ENCODE measurements at places on chromosomes 4 and X.

- DNase-seq, result no peak
Measured at GRCh38 chrX:110216027-110216426, 101.9 kb downstream of the AMMECR1 start.

- no peak for DNase-seq
Measured at GRCh38 chr4:165440415-165441158, 61.8 kb downstream of the CPE start.

- no peak for DNase-seq
Measured at GRCh38 chr4:40363382-40363920, 28.3 kb downstream of the CHRNA9 start.

DNA sequence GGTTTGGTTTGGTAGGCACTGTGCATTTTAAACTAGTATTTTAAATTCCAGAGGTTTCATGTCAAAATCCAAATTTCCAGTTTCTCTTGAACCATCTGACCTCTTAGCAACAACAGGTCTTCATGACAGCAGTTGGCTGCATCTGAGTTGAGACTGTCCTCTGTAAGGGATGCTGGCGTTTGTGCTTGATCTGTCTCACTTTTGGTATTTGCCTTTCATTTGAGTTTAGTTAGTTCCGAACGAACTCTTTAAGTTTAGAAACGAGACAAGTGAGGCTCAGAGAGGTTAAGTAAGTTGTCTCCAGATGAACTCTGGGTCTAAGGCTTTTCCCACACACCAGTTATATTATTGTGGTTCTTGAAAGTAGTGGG lies 29.1 kb downstream of the SPARCL1 start:
- no peak for DNase-seq

GRCh38 chr4:177079327-177079726 lies 230.3 kb upstream of the NEIL3 start:
- no peak for DNase-seq

- no peak for DNase-seq
Measured at GRCh38 chr4:41448934-41449333, 89.0 kb upstream of the LIMCH1 start.

DNA sequence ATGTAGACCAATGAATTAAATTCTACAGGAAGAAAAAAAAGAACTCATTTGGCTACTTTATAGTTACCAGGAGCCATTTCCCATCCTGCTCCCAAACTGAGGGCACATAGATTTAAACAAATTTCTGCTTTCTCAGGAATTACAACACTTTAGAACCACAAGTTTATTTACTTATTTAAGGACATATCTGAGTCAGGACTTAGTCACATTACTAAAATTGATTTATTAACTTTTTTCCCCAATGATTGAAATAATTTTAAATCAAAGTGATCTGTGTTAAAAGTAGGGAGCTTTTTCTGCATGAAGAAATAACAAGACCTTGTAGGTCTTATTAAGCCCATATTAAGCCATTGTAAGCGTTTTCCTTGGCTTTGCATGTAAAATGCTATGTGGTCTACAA lies 291.0 kb upstream of the HAND2 start:
- DNase-seq, result no peak

DNA sequence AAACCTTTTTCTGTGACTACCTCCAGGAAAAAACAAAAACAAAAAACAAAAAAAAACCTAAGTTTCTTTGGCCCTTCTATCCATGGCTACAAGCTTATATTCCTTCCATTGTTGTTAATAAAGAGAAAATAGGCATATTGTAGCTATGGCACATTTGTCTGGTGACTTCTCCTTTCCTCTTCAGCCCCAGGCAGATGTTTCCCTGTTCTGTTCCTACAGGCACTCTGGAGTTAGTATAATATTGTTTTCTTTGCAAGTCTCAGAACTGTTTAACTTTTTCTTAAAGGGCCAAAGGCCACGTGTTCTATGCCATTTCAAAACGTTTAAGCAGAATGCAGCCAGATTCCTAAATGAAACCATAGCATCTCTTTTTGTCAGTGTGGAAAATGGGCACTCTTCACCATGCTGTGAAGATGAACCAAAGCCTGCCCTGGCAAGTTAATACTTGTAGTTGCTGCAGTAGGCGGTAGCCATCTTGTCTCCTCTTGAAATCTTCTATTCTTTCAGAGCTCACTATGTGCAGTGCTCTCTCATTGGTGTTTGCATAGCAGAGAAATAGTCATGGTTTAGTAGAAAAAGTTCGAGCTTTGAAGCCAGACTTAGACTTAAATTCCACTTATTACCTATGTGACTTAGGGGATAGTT lies 44.8 kb upstream of the MTMR1 start:
- peak; percentile 0 for DNase-seq

GRCh38 chr4:112277220-112277619 lies 8.5 kb downstream of the TIFA start:
- no peak for DNase-seq

- no peak for DNase-seq
Measured at GRCh38 chrX:72576141-72576894, 3.7 kb upstream of the HDAC8 start.

DNA sequence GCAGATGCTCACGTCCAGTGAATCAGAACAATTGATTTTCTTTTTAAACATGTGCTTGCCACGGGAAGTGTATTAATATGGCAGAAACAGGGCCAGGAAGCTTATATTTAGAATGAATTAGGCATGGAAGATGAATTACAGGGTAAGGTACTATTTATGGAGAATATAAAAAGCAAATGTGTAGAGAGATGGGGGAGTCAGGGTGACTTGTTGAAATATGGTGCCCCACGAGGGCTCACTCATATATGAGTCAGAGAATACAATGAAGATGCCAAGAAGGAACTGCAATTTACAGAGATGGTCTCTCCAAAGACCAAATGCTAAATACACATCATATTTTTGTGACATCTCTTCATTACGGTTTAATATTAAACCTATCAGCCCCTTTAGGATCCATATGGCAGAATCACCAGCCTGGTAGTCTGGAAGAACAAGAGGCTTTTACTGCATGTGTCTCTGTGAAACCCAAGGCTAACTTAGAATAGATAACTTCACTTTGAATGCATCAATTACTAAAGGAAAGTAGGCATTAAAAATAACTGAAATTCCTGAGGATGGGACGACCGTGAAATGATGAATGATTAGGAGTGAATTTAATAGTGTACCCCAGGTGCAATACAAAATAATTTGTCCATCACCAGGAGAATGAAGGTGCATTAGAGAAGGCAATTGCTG lies 385.3 kb downstream of the ARHGAP24 start:
- no peak for DNase-seq

DNA sequence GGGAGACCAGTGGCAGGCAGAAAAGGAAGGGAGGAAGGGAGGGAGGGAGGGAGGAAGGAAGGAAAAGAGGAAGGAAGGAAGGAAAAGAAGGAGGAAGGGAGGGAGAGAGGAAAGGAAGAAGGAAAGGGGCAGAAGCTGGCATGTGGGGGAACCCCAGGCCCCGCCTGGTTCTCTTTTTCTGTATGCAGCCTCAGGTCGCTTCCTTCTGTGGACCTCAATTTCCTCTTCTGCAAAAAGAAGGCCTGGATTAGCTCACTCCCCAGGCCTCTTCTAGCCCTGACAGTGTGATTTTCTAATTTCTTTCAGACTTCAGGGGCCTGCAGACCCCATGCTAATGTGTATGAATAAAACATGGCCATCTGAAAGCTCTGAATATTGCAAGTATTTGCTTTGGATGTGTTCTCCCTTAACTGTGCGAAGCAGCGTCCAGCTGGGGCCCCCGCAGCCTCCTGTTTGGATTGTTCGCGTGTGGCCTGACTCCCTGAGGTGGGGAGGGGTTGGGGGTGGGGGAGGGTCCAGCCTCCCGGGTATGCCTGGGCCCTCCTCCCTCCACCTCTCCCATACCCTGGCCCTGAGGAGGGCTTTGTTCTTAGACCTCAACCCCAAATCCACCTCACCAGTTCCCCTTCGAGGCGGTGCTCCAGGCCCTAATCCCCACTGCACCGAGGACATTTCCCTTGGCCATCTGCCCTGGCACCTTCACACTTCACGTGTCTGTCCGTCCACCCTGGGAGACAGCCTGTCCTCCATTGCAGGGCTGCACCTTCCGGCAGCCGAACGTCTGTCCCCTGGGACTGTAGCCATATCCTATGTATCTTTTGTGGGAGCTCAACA lies 199.9 kb upstream of the ATP6AP2 start:
- DNase-seq, result no peak

GRCh38 chrX:137426695-137427425 lies 139.1 kb upstream of the ZIC3 start:
- DNase-seq, result no peak

DNA sequence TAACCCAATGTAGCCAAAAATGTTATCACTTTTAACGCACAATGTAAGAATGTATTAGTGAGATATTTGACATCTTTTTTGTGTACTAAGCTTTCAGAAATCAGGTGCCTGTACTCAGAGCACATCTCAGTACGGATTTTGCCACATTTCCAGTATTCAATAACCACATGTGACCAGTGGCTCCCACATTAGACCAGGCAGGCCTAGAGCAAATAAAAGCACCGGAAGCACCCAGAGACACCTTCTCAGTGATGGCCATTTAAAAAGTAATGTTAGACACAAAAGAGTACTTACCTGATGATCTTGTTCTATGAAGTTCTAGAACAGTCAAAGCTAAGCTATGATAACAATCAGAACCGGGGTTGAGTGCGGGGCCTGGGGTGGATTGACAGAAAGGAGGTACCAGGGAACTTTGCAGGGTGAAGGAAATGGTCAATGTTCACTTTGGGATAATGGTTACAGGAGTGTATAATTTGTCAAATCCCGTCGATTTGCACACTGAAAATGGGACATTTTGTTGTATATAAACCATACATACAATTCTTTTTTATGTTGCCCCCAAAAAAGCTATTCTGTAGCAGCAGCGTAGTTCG lies 1.2 kb downstream of the CTPS2 start:
- no peak for DNase-seq

- DNase-seq, result peak; percentile 10
Measured at GRCh38 chr4:140834839-140835495, 78.8 kb upstream of the TBC1D9 start.

DNA sequence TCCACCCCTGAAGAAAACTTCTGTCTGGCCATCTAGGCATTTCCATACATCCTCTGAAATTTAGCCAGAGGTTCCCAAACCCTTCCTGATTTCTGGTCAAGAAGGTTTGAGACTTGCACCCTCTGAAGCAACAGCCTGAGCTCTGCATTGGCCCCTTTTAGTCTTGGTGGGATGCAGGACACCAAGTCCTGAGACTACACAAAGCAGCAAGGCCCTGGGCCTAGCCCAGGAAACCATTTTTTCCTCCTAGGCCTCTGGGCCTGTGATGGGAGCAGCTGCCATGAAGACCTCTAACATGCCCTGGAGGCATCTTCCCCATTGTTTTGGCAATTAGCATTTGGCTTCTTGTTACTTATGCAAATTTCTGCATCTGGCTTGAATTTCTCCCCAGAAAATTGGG lies 196.6 kb downstream of the IL1RAPL2 start:
- DNase-seq, result no peak

- peak; percentile 7 for DNase-seq
Measured at GRCh38 chrX:8728932-8729535, 2.9 kb downstream of the ANOS1 start.

- no peak for DNase-seq
Measured at GRCh38 chr4:52946855-52947254, 84.7 kb downstream of the RASL11B start.

GRCh38 chrX:7904562-7904961 lies 22.7 kb downstream of the PNPLA4 start:
- no peak for DNase-seq

DNA sequence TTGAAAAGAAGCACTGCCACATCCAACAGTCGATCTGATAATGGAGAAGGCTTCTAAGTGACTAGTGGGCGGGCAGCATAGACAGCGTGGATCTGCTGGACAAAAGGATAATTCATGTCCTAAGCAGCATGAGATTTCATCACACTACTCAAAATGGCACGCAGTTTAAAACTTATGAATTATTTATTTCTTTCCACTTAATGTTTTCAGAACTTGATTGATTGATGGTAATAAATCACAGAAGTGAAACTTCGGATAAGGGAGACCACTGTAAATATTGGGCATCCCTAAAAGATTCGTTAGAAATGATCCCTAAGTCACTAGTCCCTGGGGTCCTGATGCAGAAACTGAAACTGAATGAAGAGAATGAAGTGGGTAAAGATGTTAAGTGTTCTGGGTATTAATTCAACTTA lies 93.0 kb upstream of the ANK2 start:
- DNase-seq, result peak; percentile 89
